ENCODE measurements at places on chromosomes 7 and 10.

- DNase-seq: no peak
These were observed 44.9 kb downstream of the HIBADH start for GRCh38 chr7:27617651-27618381.

DNA sequence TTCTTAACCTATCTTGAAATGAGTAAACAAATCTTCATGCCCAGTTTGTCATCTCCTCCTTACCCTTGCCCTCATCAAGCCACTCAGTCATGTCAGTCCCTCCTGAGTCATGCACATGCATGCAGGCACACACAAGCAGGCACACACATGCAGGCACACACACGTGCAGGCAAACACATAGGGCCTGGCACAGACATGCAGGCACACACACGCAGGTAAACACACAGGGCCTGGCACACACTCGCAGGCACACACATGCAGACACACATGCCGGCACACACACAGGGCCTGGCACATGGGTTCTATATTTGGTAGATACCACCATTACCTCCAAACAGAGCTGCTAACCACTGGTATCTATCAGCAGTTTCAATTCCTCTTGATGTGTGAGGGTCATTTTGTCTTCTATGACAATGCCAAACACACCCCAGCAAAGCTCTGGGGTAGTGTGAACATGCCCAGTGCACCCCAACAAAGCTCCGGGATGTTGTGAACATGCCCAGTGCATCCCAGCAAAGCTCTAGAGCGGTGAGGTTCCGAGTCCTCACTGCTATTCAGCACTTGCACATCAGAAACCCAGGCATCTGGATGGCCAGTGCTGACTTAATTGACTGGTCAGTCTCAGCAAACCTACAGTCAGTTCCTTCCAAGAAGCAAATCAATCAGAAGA, 563.8 kb downstream of the PTPRN2 start:
- DNase-seq: no peak

- no peak for DNase-seq
These were observed 95.3 kb downstream of the RNF32 start for GRCh38 chr7:156735851-156736250.

DNA sequence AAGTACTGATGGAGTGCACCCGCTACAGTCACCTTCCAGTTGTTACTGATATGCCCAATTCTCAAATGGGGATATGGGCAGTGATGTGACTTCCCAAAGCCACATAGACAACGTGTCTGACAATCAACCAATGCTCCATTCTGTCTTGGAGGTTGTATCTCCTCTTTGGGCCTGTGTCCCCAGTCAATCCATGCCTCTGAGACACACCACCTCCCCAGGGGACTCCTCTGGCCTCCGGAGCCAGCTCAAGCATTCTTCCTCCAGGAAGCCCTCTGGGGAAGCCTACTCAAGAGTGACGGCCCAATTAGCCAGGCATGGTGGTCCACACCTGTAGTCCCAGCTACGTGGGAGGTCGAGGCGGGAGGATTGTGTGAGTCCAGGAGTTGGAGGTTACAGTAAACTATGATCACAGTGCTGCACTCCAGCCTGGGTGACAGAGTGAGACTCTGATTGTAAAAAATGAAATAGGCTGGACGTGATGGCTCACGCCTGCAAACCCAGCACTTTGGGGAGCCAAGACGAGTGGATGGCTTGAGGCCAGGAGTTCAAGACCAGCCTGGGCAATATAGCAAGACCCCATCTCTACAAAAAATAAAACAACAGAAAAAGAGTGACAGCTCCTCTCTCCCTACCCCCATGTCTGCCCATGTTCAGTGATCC, 99.5 kb upstream of the TNRC18 start:
- DNase-seq: peak; percentile 19

GRCh38 chr10:80133206-80133605, 676 bp downstream of the PLAC9 start:
- DNase-seq: no peak

DNA sequence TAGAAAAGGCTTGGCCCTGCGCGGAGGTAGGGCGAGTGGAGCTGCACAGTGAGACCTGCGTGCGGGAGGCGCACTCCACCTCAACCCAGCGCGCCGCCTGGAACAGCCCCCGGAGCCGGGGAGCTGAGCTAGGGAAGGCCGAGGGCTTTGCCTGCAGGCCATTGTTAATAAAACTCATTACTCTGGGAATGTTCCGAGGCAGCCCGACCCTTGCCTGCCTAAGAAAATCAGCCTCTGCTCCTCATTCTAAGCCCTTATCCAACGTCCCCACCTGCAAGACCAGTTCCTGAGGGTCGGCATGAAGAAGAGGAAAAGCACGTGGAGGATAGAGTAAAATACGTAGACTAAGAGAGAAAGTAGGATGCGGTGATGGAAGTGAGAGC, 55.3 kb downstream of the C7orf25 start:
- no peak for DNase-seq

- no peak for DNase-seq
These were observed 560.0 kb upstream of the GALNT17 start for GRCh38 chr7:70571961-70572360.

DNA sequence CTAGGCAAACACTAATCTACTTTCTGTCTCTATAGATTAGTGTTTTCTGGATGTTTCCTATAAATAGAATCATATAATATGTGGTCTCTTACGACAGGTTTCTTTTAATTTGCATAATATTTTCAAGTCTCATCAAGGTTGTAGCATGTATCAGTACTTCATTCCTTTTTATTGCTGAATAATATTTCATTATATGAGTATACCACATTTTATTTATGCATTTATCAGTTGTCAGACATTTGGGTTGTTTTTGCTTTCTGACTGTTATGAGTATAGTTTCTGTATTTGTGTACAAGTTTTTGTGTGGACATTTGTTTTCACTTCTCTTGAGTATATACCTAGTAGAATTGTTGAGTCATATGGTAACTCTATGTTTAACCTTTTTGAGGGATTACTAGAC, 48.2 kb downstream of the SHOC2 start:
- no peak for DNase-seq

- no peak for DNase-seq
These were observed 10.9 kb downstream of the OR9A2 start for GRCh38 chr7:143015926-143016490.

GRCh38 chr10:87913156-87913921, 49.9 kb downstream of the PTEN start:
- DNase-seq: no peak

DNA sequence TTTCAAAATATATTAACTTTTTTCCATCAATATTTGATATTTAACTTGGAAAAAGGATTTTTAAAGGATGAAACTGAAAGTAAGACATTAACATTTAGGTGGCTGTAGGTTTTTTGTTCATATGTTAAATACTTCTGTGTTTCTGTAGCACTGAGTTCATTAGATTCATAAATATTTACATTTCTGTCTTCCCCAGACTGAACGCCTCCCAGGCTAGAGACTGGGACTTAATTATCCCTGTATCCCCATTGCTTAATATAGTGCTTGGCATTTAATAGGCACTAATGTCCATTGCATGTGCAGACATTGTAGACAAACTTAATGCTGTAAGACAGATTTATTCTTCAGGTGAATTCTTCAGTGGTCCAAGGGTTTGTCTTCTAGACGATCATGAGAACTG, 7.4 kb downstream of the PTPN12 start:
- no peak for DNase-seq

DNA sequence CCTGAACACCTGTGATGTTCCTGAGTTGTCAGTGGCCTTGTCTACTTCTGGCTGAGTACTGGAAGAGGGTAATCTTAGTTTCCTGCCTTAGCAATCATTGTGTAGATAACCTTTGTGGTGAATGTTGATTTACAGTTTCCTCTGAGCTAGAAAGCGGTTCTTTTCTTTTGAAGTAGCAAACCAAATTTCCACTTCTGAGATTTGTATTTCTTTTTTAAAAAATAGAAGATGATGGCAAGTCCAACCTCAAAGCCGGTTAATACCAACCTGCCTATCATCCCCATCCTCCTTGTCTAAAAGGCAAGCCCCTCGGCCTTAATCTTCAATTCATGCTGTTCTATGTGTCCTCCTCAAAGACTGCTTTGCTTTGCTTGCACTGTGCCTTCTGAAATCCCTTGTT, 12.5 kb upstream of the PALS2 start:
- peak; percentile 28 for DNase-seq

GRCh38 chr7:54967377-54967776, 51.4 kb upstream of the EGFR start:
- DNase-seq: no peak

DNA sequence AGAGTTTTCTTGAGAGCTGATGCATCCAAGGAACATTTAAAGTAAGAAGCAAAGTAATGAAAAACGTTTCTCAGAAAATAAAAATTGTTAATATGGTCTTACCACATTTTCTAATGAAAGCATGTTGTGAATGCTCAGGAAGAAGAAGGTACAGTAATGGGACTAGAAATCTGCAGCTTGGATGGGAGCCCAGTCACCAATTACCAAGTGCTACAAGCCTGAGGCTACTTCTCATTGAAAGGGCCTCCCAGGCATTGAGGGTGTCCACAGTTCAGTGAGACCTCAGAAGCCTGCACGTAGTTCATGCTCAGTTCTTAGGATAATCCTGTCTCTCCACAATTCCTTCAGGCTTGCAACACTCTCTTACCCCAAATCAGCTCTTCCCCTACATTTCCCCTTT, 17.6 kb downstream of the PTN start:
- DNase-seq: no peak

- peak; percentile 6 for DNase-seq
These were observed 90.3 kb downstream of the BTRC start for GRCh38 chr10:101444058-101444898.

- DNase-seq: no peak
These were observed 79.6 kb downstream of the ARL5B start for GRCh38 chr10:18738835-18739234.

- DNase-seq: no peak
These were observed 45.3 kb downstream of the NRG3 start for GRCh38 chr10:81920213-81920829.

DNA sequence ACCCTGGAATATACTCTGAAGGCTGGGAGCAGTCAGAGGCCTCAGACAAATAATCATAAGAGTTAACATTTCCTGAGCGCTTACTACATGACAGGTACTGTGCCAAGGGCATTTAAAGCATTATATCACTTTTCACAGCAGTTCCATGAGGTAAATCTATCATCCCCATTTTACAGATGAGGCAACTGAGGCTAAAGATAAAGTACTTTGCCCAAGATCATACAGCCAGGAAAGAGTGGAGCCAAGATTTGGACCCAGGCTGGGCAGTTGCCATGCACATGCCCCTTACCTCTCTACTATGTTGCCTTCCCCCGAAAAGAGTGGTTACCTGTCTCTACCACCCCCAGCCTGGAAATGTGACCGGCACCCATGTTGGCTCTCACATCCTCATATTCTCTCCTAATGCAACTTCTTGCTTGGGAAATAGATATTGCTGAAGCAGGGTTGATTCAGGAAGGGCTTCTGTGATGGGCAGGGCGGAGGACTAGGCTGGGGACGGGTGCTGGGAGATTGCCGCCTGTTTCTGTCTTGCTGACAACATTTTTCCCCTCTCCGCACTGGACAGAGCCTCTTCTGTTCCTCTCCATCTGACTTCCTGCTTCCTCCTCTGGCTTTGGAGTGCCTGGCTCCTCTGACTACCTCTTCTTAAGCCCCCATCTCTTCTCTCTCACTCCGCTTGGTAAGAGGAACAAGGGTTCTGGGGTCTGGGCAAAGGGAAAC, 13.8 kb downstream of the SMO start:
- no peak for DNase-seq

- no peak for DNase-seq
These were observed 35.2 kb downstream of the PANK1 start for GRCh38 chr10:89609833-89610346.

GRCh38 chr7:131619336-131620305, 63.2 kb upstream of the PODXL start:
- no peak for DNase-seq

- DNase-seq: no peak
These were observed 88.9 kb downstream of the NRCAM start for GRCh38 chr7:108367314-108367713.

GRCh38 chr7:155551785-155552611, 5.6 kb upstream of the CNPY1 start:
- DNase-seq: no peak

- DNase-seq: no peak
These were observed 1672.9 kb downstream of the REEP3 start for GRCh38 chr10:65194126-65194525.

- no peak for DNase-seq
These were observed 2.1 kb upstream of the XRCC2 start for GRCh38 chr7:152677808-152678670.

GRCh38 chr7:141991140-141991539, 4.5 kb upstream of the MGAM start:
- no peak for DNase-seq

GRCh38 chr7:7122701-7123281, 59.6 kb upstream of the C1GALT1 start:
- no peak for DNase-seq

- no peak for DNase-seq
These were observed 1.8 kb downstream of the GDF10 start for GRCh38 chr10:47301833-47302232.

- DNase-seq: no peak
These were observed 255.5 kb upstream of the AOAH start for GRCh38 chr7:36979810-36980248.

- no peak for DNase-seq
These were observed 7.8 kb downstream of the EBF3 start for GRCh38 chr10:129956286-129956670.

DNA sequence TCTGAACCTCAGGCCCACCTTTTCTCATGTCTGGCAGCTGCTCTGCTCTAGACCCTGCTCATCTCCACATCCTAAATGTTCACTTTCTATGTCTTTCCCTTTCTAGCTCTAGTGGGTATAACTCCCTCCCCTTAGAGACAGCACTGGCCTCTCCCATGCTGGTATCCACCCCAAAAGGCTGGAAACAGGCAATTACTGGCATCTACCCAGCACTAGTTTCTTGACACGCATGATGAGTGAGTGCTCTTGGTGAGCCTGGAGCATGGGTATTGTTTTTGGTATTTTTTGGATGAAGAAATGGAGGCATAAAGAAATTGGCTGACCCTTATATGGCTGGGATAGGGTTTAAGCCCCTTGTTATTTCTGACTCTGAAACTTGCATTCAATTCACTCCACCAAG, 156.0 kb downstream of the EGFR start:
- DNase-seq: no peak

DNA sequence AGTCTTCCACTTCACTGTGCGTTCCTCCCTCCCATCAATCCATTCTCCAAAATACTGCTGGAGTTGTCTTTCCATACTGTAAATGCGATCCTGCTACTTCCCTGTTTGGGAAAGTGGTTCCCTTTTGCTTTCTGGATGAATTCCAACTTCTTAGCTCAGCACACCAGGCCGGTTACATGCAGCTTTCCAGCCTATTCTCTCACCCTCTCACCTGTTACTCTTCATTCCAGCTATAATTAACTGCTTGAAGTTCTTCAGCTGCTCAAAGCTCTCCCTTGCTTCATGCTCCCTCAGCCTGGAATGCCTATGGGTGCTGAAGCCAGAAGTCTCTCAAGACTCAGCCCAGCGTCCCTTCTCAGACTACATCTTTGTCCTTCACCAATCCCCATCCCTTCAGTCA, 6.0 kb upstream of the ZNRF2 start:
- no peak for DNase-seq

GRCh38 chr10:92656266-92656961, 33.3 kb upstream of the HHEX start:
- DNase-seq: no peak

GRCh38 chr7:107971100-107971499, 31.9 kb downstream of the LAMB1 start:
- no peak for DNase-seq

Measured in CD4-positive, alpha-beta T cell treated with Interleukin-4 for 1 hour (primary cell).